ENCODE measurements at places on chromosomes 4 and X.

DNA sequence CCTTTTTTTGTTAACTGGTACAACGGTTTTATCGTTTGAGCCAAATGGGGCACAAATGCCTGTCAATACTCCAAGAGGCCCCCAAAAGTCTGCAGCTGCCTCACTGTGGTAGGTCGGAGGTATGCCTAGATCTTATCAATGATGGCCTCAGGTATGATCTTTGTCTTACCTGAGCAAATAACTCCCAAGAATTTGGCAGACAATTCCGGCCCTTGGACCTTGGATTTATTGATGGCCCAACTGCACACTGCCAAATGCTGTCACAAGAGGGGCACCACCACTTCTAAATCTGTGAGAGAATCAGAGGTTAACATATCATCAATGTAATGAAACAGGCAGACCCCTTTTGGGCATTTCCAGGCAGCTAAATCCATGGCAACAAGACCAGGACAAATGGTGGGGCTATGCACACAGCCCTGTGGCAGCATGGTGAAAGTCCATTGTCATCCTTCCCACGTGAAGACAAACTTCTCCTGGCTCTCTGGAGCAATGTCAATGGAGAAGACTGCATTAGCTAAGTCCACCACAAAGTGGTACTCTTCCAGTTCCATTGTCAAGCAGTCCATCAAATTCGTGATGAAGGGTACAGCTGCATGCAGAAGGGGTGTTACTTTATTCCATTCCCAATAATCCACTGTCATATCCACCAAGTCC lies 28.6 kb downstream of the CXCL13 start:
- no peak for DNase-seq

GRCh38 chr4:15855804-15856475 lies 77.8 kb downstream of the CD38 start:
- DNase-seq = no peak

DNA sequence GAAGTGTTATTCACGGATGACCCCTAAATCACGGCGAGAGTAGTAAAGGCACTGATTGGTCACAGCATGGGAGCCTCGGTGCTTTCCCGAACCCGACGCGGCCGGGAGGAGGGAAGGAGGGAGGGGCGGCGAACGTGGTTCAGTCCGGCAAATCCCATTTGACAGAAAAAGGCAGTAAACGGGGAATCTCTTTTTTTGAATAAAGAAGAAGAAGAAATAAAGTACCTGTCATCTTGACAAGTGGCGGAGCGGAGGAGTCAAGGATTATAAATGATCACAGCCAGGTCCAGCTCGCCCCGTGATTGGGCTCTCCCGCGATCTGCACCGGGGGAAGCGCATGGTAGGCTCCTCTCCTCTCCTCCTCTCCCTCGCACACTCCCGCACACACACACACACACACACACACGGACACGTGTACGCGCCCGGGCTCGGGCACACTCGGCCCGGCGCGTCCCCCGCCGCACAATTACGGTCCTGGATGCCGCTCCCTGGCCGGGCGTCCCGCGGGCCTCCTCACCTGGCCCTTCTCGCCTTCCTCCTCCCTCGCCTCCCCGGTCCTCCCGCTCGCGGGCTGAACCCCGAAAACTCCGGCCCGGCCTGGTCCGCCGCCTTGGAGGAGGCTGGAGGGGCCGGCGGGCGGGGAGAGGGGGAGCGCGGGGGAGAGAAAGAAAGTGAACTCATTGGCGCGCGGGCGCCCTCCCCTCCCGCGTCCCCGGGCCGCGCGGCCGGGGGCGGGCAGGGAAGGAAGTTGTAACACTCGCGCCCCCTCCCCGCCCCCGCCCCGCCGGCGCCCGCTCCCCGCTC lies 99.2 kb upstream of the TENM3 start:
- DNase-seq = no peak

DNA sequence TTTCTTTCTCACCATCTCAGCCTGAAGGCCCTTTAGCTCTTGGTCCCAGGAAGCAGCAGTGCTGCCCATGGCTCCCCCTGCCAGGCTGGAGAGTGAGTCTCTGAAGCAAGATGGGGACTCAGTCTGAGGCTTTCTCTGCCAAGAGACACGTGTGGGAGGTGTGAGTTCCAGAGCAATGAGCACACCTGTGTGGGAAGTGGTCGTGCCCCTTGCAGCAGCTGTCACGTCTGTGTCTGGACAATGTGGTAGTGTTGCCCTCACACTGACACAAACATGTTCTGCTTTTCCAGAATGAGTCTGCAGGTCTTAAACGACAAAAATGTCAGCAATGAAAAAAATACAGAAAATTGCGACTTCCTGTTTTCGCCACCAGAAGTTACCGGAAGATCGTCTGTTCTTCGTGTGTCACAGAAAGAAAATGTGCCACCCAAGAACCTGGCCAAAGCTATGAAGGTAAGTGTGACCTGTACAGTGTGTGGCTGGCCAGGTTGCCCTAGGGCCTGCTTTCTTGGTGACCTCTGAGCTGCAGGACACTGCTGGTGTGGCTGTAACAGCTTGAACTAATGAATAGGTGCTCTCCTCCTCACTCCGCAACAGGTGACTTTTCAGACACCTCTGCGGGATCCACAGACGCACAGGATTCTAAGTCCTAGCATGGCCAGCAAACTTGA lies 1.9 kb downstream of the TACC3 start:
- no peak for DNase-seq

DNA sequence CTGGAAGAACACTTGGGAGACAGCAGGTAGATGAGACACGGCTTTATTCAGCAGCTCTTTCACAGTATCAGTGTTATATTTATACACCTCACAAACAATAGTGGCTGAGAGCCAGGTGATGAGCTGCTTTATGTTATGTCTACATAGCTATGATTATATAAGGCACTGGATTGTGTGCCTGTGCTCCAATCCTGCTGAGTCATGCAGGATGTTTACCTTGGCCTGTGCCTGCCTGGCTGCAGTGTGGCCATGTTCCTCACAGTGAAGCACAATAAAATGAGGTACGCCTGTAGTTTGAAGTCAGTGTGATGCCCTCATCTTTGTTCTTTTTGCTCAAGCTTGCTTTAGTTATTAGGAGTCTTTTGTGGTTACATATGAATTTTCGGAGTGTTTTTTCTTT lies 31.3 kb downstream of the CXCL13 start:
- no peak for DNase-seq
